ENCODE measurements at places on chromosomes 16 and 17. TPM values are rescaled to one million over a fixed set of nuclear protein-coding genes. Genes with fewer than 3 reads are reported as not detected.

DNA sequence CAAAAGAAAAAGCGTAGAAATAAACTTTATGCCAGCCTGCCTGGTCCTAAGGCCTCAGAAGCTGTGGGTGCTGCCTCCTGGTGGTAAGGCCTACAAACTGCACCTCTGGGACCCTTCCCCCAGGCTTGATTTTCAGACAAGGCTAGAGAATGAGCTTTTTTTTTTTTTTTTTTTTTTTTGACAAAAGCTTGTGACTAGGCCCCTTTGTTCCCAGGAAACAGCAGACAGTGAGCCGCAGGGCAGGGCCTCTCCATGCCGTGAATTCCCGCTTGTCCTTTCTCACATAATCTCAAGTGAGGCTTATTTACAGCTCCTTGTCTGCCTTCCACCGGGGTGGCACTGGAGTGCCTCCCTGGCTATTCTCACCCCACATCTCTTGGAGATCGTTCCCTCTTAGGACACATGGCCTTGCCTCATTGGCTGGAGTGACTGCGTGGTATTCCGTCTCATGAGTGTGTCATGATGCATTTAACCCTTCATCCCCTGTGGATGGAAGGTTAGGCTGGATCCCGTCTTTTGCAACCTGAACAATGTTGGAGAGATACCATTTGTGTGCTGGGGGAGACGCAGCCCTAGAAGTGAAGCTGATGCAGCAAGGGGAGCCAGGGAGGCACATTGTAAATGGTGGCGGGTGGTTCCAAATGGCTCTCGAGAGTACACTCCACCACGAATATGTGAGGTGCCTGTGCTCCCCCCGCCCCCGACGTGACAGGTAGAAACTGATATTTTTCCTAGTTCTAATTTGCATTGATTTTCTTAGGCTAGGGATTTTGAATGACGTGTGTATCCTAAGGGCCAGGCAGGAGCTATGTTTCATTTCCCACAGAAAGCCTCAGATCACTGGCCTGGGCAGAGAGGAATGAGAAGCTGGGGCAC, 49.6 kb downstream of the USP22 start:
- H3K27me3 ChIP-seq = peaks cover 20% of the 10 kb centered on the region
- peaks cover 11% of the 10 kb centered on the region for H3K4me1 ChIP-seq
- H3K4me3 ChIP-seq = peak overlapping the region; percentile 61
- DNase-seq = peak; percentile 85
- peak overlapping the region; percentile 96 for H3K27ac ChIP-seq
- no peaks in the 10 kb centered on the region for H3K36me3 ChIP-seq

DNA sequence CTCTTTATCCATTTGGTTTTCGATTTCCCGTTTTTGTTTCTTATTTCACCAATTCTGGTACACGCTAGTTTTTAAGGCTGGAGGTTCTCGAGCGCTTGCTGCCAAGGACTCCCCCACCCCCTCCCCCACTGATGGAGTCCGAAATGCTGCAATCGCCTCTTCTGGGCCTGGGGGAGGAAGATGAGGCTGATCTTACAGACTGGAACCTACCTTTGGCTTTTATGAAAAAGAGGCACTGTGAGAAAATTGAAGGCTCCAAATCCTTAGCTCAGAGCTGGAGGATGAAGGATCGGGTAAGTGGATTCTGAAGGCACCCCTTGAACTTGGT, 825 bp downstream of the RPTOR start:
- no peak for DNase-seq
- peak overlapping the region; percentile 95 for H3K27ac ChIP-seq
- H3K4me3 ChIP-seq = peak overlapping the region; percentile 95
- peaks cover 7% of the 10 kb centered on the region for H3K4me1 ChIP-seq

- H3K27me3 ChIP-seq = peaks cover 3% of the 10 kb centered on the region
- H3K4me1 ChIP-seq = no peaks in the 10 kb centered on the region
- DNase-seq = no peak
- H3K27ac ChIP-seq = no peak overlapping the region
Observed at GRCh38 chr17:35099908-35100307, 19.8 kb downstream of the RAD51D start.

- no peaks in the 10 kb centered on the region for H3K36me3 ChIP-seq
- DNase-seq = peak; percentile 71
- peak overlapping the region; percentile 87 for H3K4me3 ChIP-seq
- H3K27ac ChIP-seq = peak overlapping the region; percentile 77
- peaks cover 5% of the 10 kb centered on the region for H3K4me1 ChIP-seq
Observed at GRCh38 chr16:1379304-1380076, 27.8 kb downstream of the GNPTG start.

DNA sequence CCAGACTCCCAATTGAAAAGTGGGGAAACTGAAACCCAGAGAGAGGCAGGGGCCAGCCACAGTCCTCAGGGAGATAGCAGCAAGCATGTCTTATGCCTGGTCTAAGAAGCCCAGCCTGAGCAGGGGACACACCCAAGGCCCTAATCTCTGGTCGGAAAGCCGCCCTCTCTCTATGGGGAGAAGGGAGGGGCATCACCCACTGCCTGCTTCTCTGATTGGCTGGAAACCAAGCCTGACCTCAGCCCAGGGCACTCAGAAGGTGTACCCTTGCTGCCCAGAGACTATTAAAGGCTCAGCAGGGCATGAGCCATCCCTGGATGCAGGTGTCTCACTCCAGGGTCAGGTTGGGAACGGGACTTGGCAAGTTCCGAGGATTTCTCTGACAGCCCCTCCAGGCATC, 5.7 kb upstream of the KRT13 start:
- H3K27me3 ChIP-seq = no peaks in the 10 kb centered on the region
- no peak overlapping the region for H3K27ac ChIP-seq
- H3K4me3 ChIP-seq = no peak overlapping the region
- no peak for DNase-seq

- H3K27me3 ChIP-seq = peaks cover 29% of the 10 kb centered on the region
- peak; percentile 86 for DNase-seq
- H3K4me3 ChIP-seq = peak overlapping the region; percentile 91
- H3K27ac ChIP-seq = peak overlapping the region; percentile 90
Observed at GRCh38 chr17:38559051-38559879, 46.5 kb downstream of the SRCIN1 start.

- peaks cover 1% of the 10 kb centered on the region for H3K27me3 ChIP-seq
- H3K36me3 ChIP-seq = peaks cover 5% of the 10 kb centered on the region
- no peak overlapping the region for H3K27ac ChIP-seq
- H3K4me1 ChIP-seq = peaks cover 21% of the 10 kb centered on the region
- no peak overlapping the region for H3K4me3 ChIP-seq
Observed at GRCh38 chr17:57355090-57355859, 99.0 kb downstream of the MSI2 start.

DNA sequence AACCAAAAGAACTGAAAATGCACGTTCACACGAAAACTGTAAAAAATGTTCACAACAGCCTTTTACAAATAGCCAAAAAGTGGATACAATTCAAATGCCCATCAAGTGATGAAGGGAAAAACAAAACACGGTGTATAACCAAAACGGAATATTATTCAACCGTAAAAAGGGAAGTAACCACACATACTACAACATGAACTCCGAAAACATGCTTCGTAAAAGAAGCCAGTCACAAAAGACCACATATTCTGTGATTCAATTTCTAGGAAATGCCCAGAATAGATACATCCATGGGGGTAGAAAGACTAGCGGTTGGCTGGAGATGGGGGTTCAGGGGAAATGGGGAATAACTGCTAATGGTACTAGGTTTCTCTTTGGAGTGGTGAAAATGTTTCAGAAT, 81.5 kb upstream of the TRAP1 start:
- H3K4me3 ChIP-seq = no peak overlapping the region
- DNase-seq = no peak
- peaks cover 3% of the 10 kb centered on the region for H3K27me3 ChIP-seq
- peaks cover 16% of the 10 kb centered on the region for H3K4me1 ChIP-seq

- no peak for DNase-seq
- no peaks in the 10 kb centered on the region for H3K27me3 ChIP-seq
- no peak overlapping the region for H3K4me3 ChIP-seq
- H3K36me3 ChIP-seq = no peaks in the 10 kb centered on the region
- H3K4me1 ChIP-seq = no peaks in the 10 kb centered on the region
Observed at GRCh38 chr17:56305007-56305406, 151.7 kb downstream of the ANKFN1 start.

DNA sequence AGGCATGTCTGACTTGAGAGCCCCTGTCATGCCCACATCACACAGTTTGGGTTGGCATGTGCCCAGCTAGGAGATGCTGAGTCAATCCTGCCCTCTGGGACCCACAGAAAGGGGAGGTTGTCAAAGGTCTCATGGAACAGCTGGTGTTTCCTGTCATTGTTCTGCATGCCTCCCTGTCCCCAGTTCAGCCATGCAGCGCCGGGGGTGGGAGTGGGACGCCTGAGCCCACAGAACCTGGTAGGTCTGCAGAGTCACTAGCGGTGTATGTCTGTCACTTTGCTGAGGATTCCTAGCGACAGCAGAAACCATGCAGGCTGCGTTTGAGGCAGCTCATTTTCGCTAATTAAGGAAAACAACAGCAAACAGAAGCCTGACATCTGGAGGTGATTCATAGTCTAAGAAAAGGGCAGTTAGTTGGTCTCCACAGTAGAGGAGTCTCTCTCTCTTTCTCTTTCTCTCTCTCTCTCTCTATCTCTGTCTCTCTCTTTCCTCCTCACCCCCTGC, 19.6 kb upstream of the CCL1 start:
- no peak overlapping the region for H3K27ac ChIP-seq
- H3K36me3 ChIP-seq = no peaks in the 10 kb centered on the region
- no peak for DNase-seq
- H3K4me3 ChIP-seq = no peak overlapping the region

- H3K27me3 ChIP-seq = no peaks in the 10 kb centered on the region
- H3K27ac ChIP-seq = no peak overlapping the region
- DNase-seq = no peak
- no peaks in the 10 kb centered on the region for H3K36me3 ChIP-seq
- no peaks in the 10 kb centered on the region for H3K4me1 ChIP-seq
- H3K4me3 ChIP-seq = no peak overlapping the region
Observed at GRCh38 chr16:65781855-65782254, 584.6 kb upstream of the CDH5 start.

GRCh38 chr16:61780161-61780560, 256.1 kb downstream of the CDH8 start:
- no peaks in the 10 kb centered on the region for H3K27me3 ChIP-seq
- no peaks in the 10 kb centered on the region for H3K4me1 ChIP-seq
- no peak overlapping the region for H3K27ac ChIP-seq
- H3K36me3 ChIP-seq = no peaks in the 10 kb centered on the region

- H3K4me3 ChIP-seq = no peak overlapping the region
- no peaks in the 10 kb centered on the region for H3K36me3 ChIP-seq
- no peaks in the 10 kb centered on the region for H3K27me3 ChIP-seq
Observed at GRCh38 chr17:30495586-30495985, 18.4 kb downstream of the GOSR1 start.

GRCh38 chr16:24819462-24820040, 26.2 kb upstream of the SLC5A11 start:
- DNase-seq = no peak
- peaks cover 9% of the 10 kb centered on the region for H3K27me3 ChIP-seq
- H3K27ac ChIP-seq = no peak overlapping the region
- H3K36me3 ChIP-seq = peaks cover 9% of the 10 kb centered on the region
- H3K4me1 ChIP-seq = peaks cover 36% of the 10 kb centered on the region
- H3K4me3 ChIP-seq = no peak overlapping the region

- H3K27me3 ChIP-seq = peaks cover 6% of the 10 kb centered on the region
- no peaks in the 10 kb centered on the region for H3K36me3 ChIP-seq
- no peak for DNase-seq
- H3K4me3 ChIP-seq = peak overlapping the region; percentile 83
- peaks cover 28% of the 10 kb centered on the region for H3K4me1 ChIP-seq
Observed at GRCh38 chr17:8161289-8162232, 1.2 kb downstream of the VAMP2 start.

GRCh38 chr17:75783069-75783783, 1.4 kb upstream of the UNK start:
- no peak for DNase-seq
- H3K27me3 ChIP-seq = peaks cover 5% of the 10 kb centered on the region
- peak overlapping the region; percentile 86 for H3K4me3 ChIP-seq

The ACOX1 gene
- 52.9 TPM for total RNA-seq

The KRTAP1-1 gene
- total RNA-seq = not detected

The SARM1 gene
- total RNA-seq = 100 TPM

The BCAS3 gene
- 44.8 TPM for total RNA-seq

The CX3CL1 gene
- total RNA-seq = not detected

The CBFA2T3 gene
- 126 TPM for total RNA-seq

The OTOA gene
- total RNA-seq = not detected

The TBX2 gene
- total RNA-seq = 5.4 TPM

The CTRB1 gene
- total RNA-seq = not detected

The RDM1 gene
- total RNA-seq = not detected

The C17orf58 gene
- 9.9 TPM for total RNA-seq

The GINS2 gene
- total RNA-seq = 7.1 TPM

The SEZ6L2 gene
- total RNA-seq = 176 TPM

The ALOX12B gene
- not detected for total RNA-seq

The CPPED1 gene
- 41.3 TPM for total RNA-seq

The CLEC19A gene
- total RNA-seq = not detected

The MLKL gene
- not detected for total RNA-seq

The KRTAP9-4 gene
- total RNA-seq = not detected

The C17orf78 gene
- not detected for total RNA-seq

The ARL5C gene
- not detected for total RNA-seq

The SMIM5 gene
- 0.20 TPM for total RNA-seq
